ENCODE measurements at places on chromosomes 6 and 20. TPM values are rescaled to one million over a fixed set of nuclear protein-coding genes. Genes with fewer than 3 reads are reported as not detected.

PXDC1 gene
- total RNA-seq: 34.4 TPM

POPDC3 gene
- total RNA-seq: 46.2 TPM

BANF2 gene
- total RNA-seq: not detected

GGTLC1 gene
- total RNA-seq: not detected

PM20D2 gene
- total RNA-seq: 7.5 TPM

RBPJL gene
- total RNA-seq: not detected

SYNDIG1 gene
- 23.8 TPM for total RNA-seq

FRS3 gene
- 5.2 TPM for total RNA-seq

CST7 gene
- total RNA-seq: 1.1 TPM

KIF25 gene
- total RNA-seq: 0.39 TPM

RIN2 gene
- total RNA-seq: 60.5 TPM

PNLDC1 gene
- total RNA-seq: not detected

DNA sequence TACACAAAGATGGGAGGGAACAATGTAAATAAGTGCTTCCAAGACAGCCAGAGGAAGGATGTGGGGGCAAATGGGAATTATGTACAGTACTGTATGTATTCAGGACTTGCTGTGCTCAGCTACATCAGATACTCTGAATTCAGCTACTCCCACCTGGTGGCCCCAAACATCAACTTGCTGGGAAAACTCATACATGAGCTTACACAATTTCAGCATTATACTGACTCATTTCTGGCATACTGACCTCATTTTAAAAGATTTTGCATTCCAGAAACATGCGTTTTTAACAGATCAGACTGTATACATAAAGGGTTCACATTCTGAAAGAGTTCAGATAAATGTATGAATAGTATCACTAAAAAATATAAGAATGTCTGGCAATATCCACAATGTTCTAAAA is 59.7 kb downstream of the GPX5 start:
- no peak for DNase-seq

DNA sequence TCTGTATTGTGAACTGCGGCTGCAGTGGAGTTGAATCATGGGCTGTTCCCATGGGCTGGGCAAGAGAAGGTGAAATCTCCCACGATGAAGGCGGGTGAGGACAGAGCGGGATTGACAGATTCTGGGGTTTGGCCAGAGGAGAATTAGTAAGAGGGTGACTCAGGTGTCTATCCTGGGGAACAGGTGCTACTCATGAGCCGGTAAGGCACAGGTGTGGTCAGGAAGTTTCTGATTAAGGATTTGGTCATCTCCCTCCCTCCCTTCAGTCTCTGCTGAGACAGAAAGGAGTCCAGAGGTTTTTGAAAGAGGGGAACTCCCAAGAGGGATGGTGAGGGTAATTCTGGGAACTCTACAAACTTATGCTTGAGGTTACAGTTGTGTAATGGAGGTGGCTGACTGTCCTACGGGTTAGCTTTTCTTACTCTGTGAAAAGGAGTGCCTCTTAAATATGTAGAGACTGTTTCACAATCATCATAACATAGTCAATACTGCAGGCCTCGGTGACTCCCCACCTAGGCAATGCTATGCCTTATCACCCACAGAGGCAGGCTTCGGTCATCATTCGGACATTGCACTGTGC is 31.5 kb downstream of the SERPINB1 start:
- DNase-seq: no peak

- no peak for DNase-seq
These were observed 604.6 kb downstream of the TFAP2A start for GRCh38 chr6:9810286-9810685.

DNA sequence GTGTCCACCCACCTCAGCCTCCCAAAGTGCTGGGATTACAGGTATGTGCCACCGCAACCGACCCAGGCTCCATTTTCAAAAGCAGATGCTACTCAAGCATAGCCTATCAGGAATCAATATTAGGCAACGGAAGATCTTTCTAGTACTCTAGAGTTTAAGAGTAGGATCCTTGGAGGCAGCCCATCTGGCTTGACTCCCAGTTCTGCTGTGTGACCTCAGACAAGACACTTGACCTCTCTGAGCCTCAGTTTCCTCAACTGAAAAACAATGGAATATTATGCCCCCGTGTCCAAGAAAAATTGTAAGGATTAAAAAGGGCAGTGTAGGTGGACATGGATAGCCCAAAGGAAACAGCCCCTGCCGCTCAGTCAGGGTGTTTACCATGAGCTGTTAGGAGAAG is 14.5 kb downstream of the ADA start:
- no peak for DNase-seq

DNA sequence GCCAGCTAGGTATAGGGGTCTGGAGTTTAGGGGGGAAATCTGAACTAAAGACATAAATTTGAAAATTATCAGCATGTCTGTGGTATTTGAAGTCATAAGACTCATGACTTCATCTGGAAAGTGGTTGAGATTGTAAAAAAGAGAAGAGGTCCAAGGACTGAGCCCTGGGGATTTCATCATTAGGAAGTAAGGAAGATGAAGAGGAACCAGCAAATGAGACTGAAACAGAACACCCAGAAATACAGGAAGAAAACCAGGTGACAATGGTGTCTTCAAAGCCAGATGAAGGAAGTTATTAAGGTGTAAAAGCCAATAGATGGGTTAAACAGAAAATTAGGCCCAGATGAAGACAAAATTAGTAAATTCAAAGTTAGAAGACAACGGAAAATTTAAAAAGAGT is 49.1 kb upstream of the UBR2 start:
- DNase-seq: no peak

GRCh38 chr6:37630281-37630799 is 67.3 kb downstream of the MDGA1 start:
- DNase-seq: no peak

DNA sequence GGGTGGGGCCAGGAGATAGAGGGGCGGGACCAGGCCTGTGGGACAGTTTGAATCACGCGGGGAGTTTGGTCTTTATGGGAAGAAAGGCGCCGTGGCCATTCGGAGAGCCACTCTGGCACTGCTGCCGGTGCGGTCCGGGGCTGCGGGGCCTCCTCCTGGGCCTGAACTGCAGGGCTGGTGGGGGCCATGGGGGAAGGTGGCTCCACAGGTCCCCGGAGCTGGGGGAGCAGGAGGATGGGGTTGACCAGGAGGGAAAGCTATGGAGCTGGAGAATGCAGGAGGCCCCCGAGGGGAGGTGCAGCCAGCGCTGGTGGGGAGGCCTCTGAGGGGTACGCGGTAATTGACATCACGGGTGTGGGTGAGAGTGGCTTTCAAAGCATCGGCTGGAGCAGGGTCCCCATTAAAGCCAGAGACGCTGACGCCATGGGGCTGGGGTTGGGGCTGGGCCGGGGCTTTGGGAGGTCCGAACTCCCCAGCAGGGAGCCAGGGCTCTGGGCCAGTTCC is 1.8 kb upstream of the BHLHE23 start:
- no peak for DNase-seq

- DNase-seq: peak; percentile 68
These were observed at the start of gene SCGN for GRCh38 chr6:25652007-25652515. Gene SCGN (plus strand): TSS chr6:25652215. CDS start chr6:25652404, 189 bp downstream.

GRCh38 chr6:108423982-108424705 is 129.3 kb downstream of the AFG1L start:
- no peak for DNase-seq

GRCh38 chr6:77094821-77095220 is 368.5 kb downstream of the HTR1B start:
- no peak for DNase-seq

- no peak for DNase-seq
These were observed 301.5 kb downstream of the BMP7 start for GRCh38 chr20:56964901-56965300.

DNA sequence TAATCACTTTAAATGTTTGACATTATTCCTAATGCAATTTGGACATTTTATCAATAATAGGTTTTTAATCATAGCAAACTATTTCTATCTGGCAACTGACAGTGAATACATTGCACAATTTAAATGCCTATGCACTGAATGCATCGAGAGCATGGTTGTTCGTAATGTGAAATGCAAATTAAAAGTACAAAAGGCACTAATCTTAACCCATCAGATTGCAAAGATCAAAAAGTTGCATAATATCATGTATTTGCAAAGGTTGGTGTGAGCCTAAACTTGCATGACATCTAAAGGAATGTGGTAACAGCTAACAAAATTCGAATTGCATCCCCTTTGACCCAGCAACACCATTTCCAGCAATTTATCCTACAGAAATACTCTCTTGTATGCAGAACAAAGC is 469.9 kb upstream of the IRAK1BP1 start:
- no peak for DNase-seq

- DNase-seq: no peak
These were observed 8.7 kb downstream of the ENPP3 start for GRCh38 chr6:131645846-131646245.

DNA sequence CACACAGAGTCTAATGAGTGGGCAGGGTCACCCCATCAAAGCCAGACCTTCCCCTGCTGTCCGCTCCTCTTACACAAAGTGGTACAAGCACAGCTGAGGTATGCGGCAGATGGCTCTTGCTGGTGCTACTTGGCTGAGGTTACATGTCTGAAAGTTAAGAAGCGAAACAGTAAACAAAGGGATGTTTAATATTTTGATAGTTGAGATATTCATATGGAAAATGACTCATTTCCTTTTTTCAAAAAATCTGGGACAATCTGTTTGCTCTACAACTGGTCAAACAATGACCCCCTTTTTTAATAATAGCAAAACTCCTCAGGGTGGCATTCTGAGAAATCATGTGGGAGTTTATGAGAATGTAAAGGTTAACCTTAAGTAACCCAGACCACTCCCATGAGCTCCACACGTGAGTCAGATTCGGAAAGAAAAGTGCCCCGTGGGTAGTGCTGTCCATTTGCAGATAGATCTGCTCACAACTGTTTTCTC is 245.3 kb downstream of the TBXT start:
- DNase-seq: no peak

DNA sequence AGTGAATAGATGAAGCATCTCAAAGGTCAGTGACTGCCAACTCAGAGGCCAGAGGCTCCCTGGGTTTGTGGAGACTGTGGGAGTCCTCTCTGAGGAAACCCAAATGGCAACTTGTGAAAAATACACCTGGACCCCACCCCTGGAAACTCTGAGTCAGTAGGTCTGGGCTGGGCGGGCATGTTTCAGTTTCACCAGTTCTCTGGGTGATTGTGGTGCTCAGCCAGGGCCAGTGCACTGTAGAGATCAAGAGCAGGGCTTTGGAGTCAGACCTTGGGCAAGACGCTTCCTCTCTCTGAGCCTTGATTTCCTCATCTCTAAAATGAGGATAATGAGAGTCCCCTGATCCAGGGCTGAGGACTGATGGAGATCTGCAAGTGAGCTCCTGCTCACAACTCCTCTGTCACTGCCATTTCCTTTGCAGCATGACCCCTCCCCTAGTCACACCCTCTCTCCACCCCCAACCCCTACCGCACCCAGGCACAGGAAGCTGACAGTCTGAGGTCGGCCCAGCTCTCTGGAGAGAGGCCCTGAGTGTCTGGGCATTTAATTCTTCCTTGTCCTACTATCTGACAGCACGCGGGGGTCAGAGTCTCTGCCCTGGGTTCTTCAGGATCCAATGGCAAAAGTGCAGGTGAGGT is 5.1 kb downstream of the DEF6 start:
- peak; percentile 36 for DNase-seq

GRCh38 chr6:2952557-2953095 is 18.7 kb downstream of the SERPINB6 start:
- DNase-seq: peak; percentile 74

DNA sequence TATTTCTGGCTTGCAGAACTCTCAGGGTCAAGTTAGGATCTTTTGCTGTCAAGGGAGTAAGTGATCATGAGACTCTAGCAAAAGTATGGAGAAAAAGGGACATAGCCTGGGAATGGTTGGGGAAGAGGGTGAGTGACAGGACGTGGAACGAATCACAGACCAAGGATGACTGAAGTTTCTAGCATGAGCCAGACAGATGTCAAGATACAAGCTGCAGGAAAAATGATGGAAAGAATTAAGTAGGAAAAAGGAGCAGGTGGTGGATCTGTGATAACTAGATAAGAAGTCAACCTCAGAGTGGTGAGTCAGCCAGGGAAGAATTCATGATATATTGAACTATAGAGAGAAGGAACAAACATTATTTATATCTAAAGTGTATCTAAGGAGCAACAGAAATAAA is 159.8 kb upstream of the SYNDIG1 start:
- no peak for DNase-seq

DNA sequence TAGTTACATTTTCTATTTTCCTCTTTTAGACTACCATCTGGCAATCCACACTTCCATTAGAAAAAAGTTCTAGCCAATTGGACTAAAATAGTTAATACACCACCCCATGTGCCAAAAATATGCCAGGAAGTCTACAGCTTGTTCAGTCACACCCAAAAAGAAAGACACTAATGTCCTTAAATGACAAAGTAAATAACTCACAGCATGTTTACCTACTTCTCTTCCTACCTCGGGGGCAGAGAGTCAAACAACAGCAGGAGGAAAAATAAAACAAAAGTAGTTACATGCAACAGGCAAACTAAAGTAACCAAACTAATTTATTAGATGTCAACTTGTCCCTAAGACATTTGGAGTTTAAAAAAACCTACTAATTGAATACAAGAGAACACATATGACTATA is 57.0 kb downstream of the UBE3D start:
- no peak for DNase-seq

GRCh38 chr6:156359912-156360311 is 417.3 kb upstream of the ARID1B start:
- DNase-seq: no peak

GRCh38 chr6:93219447-93219846 is 199.9 kb downstream of the EPHA7 start:
- no peak for DNase-seq

DNA sequence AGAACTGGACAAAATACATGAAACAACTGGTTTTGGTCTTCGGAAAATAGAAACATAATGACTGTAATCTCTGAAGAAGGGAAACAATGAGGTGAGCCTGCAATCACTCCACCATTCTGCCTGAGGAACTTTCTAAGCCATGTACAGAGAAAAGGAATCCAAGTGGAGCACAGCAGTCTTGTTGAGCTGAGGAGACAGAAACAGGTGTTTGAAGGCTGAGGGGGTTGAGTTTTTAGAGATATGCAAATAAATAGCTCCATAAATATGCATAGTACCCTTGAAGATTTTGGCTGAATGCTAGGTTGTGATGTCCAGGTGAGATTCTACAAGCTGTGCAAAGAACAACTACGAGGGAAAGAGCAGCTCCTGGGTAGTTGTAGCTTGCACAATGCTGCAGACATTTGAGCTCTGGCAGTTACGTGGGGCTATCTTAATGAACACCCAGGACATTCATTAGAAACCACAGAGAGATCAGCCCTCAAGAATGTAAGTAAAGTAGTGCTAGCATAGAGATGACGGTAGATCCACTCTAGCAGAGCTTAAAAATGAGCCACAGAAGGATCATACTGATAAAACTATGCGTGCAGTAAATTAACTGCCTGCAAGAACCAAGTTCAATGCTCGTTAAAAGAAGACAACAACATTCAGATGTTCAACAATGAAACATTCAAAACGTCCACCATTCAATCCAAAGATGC is 24.3 kb downstream of the TUBB2B start:
- no peak for DNase-seq

DNA sequence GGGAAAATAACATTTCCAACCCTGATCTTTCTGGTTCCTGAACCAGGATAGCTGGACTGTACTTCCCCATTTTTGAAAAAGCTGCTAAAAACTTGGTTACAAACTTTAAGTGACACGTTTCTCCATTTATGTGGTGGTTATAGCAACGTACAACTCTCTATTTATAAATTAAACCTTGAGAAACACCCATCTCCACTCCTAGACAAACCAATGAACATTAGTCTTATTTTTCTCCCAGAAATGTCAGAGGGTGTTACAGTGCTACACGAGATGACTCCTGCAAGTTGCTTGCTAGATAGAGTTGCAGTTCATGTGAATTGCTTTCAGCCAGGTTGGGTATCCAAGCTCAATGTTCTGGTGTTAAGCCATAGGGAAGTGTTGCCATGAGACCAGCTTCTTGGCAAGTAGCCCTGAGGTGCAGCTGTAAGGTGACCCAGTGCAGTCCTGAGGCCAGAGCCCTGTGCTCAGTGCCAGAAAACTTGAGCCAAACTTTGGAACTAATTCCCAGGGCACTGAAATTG is 51.3 kb upstream of the REV3L start:
- peak; percentile 46 for DNase-seq
